ENCODE measurements at places on chromosomes 1 and 21.

GRCh38 chr1:37839676-37840075, 19.7 kb downstream of the MTF1 start:
- no peak for DNase-seq

DNA sequence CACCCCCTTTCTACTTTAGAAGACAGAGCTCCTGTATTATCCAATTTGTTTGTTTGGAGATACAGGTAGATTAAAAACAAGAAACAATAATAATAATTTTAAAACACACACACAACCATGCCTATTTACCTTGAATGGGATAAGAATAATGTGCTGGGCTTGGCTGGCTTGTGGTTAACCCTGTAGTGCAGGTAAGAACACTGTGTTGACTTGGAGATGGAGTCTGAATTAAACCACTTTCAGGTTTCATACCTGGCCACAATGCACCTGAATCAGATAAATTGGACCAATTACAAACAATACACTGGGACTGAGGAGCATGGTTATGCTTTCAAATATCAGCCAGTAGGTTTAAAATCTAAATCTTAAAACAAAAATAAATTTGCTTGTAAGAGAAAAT, 60.8 kb downstream of the EYA3 start:
- no peak for DNase-seq

DNA sequence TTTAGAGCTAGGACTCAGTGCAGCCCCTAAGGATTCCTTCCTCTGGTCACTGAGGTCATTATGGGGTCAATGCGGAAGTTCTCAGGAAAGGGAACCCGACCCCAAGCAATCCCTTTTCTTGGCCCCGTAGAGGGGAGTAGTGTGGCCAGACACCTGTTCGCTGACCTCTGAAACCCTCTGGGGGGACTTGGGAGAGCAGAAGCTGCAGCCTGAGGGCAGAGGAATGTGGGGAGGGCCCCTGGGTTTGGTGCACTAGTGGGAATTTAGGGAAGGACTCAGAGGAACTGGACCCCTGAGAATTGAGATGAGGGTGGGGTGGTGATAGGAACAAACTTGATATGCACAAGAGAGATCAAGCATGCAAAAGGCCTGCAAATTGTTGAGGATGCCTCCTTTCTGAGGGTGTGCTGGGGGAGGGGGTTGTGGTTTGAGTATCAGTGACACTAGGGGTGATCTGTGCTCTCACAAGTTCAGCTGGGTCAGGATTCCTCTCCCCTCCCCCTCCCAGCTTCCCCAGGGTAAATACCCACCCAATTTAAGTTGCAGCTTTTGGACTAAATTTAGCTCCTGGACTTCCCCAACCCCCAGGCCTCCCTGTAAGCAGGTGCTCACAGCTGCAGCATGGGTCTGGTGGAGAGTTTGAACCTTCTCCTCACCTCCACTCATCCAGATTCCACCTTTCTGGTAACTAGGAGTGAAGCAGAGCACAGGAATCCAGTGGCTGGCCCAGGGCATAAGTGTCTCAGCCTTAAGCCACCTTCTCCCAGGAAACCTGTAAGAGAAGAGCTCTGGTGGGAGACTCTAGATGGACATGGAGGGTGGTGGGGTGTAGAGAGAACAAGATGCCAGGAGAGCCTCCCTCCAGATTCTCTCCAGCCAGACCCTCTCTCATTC, 13.5 kb downstream of the ADAMTSL4 start:
- DNase-seq = no peak

DNA sequence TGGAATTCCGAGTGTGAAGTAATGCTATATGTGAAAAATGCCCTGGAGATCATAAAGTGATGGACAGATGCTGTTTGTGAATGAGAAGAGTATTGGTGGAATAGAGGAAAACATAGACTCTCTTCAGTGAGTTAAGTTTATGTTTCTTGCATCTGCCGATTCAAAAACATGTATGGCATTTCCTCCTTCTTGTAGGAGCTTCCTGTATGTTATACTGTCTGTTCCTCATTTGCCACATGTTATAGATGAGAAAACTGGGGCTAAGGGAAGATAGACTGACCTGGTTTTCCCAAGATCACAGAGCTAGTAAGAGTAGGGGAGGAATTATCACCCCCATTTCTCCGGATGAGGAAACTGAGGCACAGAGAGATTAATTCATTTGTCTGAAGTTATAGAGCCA, 41.1 kb upstream of the IL20 start:
- no peak for DNase-seq

- no peak for DNase-seq
Observed at GRCh38 chr1:206471415-206471801, 1.1 kb downstream of the IKBKE start.

DNA sequence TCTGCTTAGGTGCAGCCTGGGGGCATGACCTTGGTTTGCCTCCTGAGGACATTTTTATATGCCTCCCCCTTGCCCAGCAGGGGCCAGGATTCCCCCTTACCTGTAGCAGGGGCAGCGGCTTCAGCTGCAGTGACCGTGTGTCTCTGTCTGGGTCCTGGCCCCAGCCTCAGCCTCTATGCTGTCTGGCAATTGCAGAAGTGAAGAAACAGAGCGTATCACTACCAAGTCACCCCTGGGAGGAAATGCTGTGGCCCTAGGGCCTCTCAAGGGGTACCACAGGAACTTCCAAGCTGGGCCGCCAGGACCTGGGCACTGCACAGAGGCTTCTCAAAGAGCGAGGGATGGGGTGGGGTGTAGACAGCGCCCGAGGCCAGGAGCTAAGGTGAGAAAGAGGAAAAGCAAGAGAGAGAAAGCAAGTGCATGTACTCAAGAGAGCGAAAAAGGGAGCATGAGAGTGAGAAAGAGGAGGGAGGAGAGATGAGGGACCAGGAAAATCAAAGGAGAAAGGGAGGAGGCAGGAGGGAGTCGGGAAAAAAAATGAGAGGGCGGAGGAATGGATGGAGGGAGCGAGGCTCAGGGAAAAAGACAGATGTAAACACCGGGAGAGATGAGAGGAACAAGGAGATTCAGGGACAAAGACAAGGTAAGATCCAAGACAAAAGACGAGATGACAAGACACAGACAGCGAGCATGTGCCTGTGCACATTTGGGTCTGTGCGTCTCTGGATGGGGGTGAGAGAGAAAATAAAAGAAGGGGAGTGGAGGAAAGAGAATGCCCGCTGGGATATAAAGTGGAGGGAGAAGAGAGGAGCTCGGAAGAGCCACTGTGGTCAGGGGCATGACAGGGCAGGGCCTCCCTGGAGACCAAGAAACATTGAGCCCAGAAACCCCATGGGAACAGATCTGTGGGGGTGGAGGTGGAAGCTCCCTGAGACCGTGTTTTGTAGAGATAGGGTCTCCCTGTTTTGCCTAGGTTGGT, at the start of gene PTAFR:
Gene PTAFR, minus strand, starts transcription at position 199 of the 979 bp plus-strand sequence. CDS start 25,669 bp downstream, outside the sequence.
- DNase-seq = no peak

DNA sequence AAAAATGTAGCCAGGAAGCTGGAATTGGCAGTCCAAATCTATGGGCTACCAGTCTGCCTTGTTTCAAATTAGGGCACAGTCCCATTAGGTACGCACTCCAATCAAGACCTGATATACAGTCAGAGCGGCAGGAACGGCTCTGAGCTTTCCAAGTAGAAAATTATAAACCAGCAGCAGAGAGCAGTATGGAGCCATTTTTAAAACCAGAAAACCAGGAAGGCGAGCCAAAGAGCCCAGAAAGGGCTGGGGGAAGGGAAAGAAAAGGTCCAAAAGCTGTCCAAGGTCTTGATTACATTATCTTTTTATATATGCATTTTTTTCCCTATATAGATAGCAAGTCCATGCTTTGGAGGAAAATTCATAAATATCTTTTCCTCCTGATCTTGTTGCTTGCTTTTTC, 719.0 kb downstream of the RWDD3 start:
- DNase-seq = no peak

DNA sequence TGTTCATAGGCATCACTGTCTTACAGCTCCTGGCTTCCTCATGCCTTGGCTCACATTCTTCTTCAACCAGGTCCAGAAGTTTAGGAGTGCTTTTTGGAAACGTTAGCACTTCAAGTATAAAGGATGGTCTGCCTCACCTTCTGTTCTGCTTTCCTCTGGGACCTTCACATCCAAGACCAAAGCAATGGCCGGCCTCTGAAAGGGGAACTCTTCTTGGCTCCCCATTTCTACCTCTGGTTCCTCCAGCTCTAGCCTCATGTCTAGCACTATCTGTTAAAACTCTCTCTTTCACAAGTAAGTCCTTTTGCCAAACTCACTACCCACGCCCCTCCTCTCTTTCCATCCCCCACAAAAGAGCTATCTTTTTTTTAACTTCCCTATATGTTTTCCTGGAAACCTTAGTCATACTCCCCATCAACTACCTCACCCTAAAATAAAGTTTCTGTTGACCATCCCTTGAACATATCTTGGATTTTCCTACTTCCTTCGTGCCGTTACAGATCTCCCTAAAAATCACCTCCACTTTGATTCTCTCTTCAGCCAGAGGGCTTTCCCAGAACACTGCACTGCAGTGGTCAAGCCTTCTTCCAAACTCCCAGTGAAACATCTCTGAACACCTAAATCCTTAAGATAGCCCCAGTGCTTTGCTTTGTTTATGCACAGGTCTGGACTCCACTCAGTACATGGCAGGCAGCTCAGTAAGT, 7.9 kb downstream of the SORT1 start:
- DNase-seq = no peak

GRCh38 chr1:104765085-104765484, 1015.4 kb downstream of the AMY1C start:
- DNase-seq = no peak

GRCh38 chr1:52059321-52059720, 3.2 kb downstream of the BTF3L4 start:
- no peak for DNase-seq

- no peak for DNase-seq
Observed at GRCh38 chr1:186904361-186904760, 75.6 kb downstream of the PLA2G4A start.

GRCh38 chr21:31609081-31609480, 50.4 kb upstream of the SOD1 start:
- DNase-seq = no peak

DNA sequence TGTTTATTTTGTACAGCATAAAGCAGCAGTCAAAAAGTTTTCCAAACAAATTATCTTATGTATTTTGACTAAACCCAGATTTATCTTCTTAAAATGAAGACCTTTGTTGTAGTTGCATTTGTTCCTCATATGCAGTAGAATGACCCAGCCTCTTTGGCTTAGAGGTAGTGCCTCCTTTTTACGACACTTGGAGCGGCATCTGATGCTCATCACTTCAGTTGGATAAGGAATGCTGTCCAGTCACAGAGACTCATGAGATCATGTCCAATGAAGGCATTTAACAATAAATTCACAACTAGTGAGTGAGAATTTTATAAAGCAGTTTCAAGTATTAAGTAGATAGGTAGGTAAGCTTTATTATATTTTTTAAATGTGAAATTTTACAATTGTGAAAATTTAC, 35.2 kb downstream of the PTPRC start:
- no peak for DNase-seq

GRCh38 chr1:182255494-182255893, 136.1 kb downstream of the GLUL start:
- no peak for DNase-seq

DNA sequence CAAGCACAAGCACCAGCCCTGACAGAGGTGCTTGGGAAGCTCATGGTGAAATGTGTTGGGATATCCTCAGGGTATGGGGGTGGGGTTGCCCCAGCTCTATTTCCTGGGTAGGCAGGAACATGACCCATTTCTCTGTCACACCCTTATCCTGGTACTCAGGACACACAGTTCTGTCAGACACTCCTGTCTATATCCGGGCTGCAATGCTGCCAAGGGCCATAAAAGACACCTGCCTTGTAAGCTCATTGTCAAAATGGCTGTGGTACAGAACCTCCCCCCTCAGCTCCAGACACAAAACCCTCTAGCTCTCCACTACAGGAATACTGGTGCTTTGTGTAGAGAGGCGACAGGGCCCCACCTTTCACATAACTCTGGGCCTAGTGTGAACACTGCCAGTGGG, 636.7 kb downstream of the PLA2G4A start:
- DNase-seq = no peak

DNA sequence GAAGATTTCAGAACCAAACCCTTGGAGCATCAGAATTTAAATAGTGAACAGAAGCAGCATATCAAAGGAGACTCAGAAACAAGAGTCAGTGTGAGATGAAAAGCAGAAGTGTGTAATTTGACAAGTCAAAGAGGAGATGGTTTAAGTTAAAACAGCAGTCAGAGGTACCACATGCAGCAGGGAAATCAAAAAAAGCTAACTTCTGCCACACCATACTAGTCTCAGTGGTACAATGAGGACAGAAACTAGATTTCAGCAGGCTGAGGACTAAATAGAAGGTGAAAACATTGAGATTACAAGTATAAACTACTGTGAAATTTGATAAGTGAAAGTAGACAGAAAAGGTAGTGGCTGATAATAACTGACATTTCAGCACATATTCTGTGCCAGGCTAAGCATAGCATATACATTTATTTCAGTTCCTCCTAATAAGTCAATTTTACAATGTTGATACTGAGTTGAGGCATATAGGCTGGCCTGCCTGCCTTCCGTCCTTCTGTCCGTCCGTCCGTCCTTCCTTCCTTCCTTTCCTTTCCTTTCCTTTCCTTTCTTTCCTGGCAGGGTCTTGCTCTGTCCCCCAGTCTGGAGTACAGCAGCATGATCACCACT, 12.6 kb downstream of the SUCO start:
- no peak for DNase-seq

GRCh38 chr1:54428837-54429518, 22.8 kb upstream of the SSBP3 start:
- DNase-seq = no peak

DNA sequence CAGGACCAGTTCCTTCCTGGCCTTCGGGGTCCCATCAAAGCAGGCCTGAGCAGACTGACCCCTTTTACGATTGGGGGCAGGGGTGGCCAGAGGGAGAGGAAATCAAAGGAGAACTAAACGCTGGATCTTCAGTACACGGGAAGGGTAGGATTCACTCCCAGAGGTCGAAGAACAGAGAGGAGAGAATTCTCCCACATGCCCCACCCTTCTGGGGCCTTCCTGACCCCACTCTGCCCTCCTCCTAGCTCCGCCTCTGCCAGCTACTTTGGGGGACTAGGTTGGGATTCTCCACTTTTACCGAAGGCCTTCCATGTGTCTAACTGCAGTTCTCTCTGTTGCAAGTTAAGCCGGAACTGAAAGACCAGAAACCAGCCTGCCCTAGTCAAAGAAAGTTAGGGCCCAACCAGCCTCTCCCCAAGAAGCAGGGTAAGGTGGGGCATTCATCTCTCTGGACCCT, 654 bp upstream of the ARHGEF2 start:
- no peak for DNase-seq

- DNase-seq = no peak
Observed at GRCh38 chr21:44402323-44403105, 49.1 kb downstream of the TRPM2 start.

DNA sequence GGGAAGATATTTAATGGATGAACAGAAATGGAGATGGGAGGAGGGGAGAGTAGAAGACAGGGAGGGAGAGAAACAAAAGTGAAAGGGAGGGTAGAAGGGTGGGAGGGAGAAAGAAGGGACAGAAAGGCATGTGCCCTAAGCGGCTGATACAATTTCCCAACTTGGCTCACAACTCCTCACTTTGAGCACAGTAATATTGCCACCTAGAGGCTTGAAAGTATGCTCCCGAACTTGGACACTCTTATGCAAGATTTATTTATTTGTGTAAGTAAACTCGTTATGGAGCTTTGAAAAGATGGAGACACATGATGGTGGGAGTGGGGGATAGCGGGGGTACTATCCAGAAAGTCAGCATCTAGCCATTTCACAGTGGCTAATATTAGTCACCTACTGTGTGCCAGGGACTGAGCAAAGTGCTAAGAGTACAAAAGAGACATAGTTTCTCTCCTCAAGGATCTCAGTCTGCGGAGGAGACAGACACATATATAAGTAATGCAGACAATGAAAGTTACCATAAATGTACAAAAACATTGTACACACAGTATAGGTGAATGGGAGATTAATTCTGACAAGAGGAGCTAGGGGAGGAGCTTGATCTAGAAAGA, 189.7 kb downstream of the SEC16B start:
- DNase-seq = peak; percentile 43

Measured in right renal cortex interstitium (tissue), 3 donors.